Activated CD4-positive, alpha-beta memory T cell treated with anti-CD3 and anti-CD28 coated beads for 36 hours (primary cell): ENCODE measurements at places on chromosomes 6 and 20. TPM values are rescaled to one million over a fixed set of nuclear protein-coding genes. Genes with fewer than 3 reads are reported as not detected.

RAET1L gene
- not detected for total RNA-seq

DNA sequence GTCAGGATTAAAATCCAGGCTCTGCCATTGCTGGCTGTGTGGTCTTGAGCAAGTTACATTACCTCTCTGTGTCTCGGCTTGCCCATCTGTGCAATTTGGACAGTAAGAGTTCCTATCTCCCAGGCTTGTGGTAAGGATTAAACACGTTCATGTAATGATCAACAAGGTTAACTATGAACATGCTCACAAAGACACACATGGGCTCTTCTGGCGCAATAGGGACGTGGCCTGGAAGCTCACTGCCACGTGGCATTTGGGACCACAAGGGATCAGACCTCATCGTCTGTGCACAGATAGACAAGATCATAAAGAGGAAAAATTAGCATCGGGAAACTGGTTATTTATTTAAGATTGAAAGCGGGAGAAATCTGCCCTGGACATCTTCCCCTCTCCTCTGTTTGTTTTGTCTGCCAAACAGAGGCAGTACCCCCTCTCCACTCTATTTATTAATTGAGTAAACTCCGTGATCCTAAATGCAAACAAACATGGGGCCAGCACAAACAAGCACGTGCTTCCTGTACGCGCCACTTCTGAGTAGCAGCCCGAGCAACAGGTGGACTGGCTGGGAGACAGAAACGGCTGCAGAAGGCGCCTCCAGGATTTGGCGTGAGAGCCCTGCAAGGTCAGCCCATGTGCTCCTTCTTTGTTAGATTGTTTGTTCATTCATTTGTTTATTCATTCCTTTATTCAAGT lies 95.0 kb downstream of the CDH26 start:
- no peaks in the 10 kb centered on the region for H3K36me3 ChIP-seq
- no peak for DNase-seq

DNA sequence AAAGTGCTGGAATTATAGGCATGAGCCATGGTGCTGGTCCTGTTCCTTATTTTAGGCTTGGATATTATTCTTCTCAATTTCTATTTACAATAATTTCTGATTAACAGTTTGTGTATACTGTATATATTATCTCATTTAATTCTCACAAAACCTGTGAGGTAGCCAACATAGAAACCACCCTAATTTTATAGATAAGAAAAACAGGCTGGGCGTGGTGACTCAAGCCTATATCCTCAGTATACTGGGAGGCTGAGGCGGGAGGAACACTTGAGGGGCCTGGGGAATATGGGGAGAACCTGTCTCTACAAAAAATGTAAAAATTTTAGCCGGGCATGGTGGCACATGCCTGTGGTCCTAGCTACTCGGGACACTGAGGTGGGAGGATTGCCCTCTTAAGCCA lies 3.8 kb upstream of the AFG1L start:
- no peak overlapping the region for H3K27ac ChIP-seq
- peaks cover 12% of the 10 kb centered on the region for H3K4me1 ChIP-seq
- no peak for DNase-seq
- H3K4me3 ChIP-seq = no peak overlapping the region

- no peaks in the 10 kb centered on the region for H3K4me1 ChIP-seq
- DNase-seq = no peak
- H3K27ac ChIP-seq = no peak overlapping the region
- H3K27me3 ChIP-seq = peaks cover 18% of the 10 kb centered on the region
- H3K36me3 ChIP-seq = no peaks in the 10 kb centered on the region
Observed at GRCh38 chr6:12608016-12608860, 108.3 kb upstream of the PHACTR1 start.

- H3K4me3 ChIP-seq = no peak overlapping the region
- H3K4me1 ChIP-seq = no peaks in the 10 kb centered on the region
- H3K27ac ChIP-seq = no peak overlapping the region
- peaks cover 12% of the 10 kb centered on the region for H3K27me3 ChIP-seq
Observed at GRCh38 chr6:167291623-167292300, 647 bp downstream of the UNC93A start.

DNA sequence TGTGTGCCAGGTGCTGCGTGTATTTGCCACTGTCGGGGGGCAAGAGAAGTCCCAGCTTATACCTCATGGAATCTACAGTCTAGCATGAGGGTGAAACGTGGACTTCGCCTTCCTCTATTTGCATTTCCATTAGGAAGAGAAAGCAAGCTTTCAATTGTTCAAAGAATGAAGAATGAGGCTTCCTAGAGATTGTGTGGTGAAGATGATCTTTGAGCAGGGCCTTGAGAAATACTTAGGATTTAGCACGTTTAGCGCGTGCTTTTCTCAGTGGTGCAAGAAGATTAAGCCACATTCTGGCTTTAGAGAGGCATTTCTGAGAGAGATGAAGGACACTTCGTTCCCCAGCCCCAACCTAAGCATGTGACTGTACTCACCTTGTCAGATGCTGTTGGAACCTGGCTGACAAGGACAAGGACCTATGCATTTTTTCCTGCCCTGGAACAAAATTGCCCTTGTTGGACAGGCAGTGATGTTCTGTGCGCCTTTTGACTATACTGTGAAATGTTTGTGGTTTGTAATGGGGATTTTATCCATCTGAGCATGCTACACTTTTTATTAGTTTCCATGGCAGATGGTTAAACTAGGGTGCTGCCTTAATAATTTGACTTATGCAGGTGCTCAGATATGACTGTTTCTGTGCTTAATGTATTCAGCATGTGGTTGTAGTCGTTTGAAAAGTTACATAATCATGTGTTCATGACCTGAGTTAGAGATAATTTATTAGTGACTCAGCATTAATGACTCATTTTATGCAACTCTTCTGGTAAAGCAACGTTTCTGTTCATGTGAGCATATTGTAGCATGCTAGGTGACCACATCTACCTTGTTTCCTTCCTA lies 10.7 kb downstream of the TULP4 start:
- H3K4me1 ChIP-seq = peaks cover 49% of the 10 kb centered on the region
- H3K27me3 ChIP-seq = no peaks in the 10 kb centered on the region
- H3K4me3 ChIP-seq = no peak overlapping the region
- no peak for DNase-seq
- H3K36me3 ChIP-seq = peaks cover 3% of the 10 kb centered on the region

DNA sequence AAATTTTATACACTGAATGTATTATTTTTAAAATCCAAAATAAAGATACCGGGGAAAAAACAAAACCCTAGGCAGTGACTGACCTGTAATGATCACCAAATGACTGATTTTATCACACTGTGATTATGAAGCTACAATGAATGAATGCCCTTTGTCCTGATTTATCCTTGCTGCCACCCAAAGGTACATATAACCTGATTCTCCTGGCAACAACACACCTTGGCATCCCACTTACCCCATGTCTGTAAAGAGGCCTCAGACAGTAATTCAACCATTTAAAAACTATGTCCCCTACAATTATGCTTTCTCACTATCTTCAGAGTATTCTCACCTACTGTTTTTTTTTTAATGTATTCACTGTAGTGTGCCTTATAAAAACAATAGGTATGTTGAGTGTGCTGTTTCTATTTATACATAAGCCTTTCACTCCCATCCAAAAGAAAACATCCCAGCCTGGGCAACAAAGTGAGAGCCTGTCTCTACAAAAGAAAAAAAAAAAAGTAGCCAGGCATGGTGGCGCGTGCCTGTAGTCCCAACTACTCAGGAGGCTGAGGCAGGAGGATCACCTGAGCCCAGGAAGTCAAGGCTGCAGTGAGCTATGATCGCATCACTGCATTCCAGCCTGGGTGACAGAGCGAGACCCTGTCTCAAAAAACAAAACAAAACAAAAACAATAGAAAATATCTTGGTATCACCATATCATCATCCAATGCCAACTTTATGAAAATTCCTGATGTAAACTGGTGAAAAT lies 21.7 kb downstream of the B4GALT5 start:
- no peak overlapping the region for H3K4me3 ChIP-seq
- H3K36me3 ChIP-seq = no peaks in the 10 kb centered on the region
- no peaks in the 10 kb centered on the region for H3K27me3 ChIP-seq
- DNase-seq = no peak
- H3K4me1 ChIP-seq = peaks cover 30% of the 10 kb centered on the region
- H3K27ac ChIP-seq = no peak overlapping the region

DNA sequence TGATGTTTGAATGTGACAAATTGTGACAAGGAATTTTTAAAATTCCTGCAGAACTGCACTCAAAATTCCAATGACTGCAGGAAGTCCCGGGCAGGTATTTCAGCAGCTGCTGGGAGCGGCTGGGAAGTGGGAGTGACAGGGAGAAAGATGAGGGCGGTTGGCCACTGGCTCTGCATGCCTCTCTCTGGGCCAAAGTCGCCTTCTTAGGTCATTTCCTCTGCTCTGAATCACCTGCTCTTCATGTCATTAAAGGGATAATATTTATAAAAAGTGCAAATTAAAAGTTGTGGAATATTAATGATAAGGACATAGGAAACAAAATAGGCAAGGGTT lies 43.9 kb downstream of the RAMACL start:
- no peak for DNase-seq
- peak overlapping the region; percentile 21 for H3K27ac ChIP-seq
- peaks cover 29% of the 10 kb centered on the region for H3K4me1 ChIP-seq
- H3K4me3 ChIP-seq = no peak overlapping the region
- H3K36me3 ChIP-seq = no peaks in the 10 kb centered on the region

SLCO4A1 gene
- 30.7 TPM for total RNA-seq

GRCh38 chr6:163892824-163893561 lies 478.5 kb downstream of the QKI start:
- DNase-seq = no peak
- H3K27ac ChIP-seq = no peak overlapping the region
- no peaks in the 10 kb centered on the region for H3K36me3 ChIP-seq
- H3K4me3 ChIP-seq = no peak overlapping the region

GRCh38 chr20:24449026-24449720 lies 20.3 kb upstream of the SYNDIG1 start:
- H3K4me1 ChIP-seq = peaks cover 4% of the 10 kb centered on the region
- H3K27me3 ChIP-seq = peaks cover 3% of the 10 kb centered on the region
- DNase-seq = no peak
- H3K36me3 ChIP-seq = no peaks in the 10 kb centered on the region
- no peak overlapping the region for H3K27ac ChIP-seq
- no peak overlapping the region for H3K4me3 ChIP-seq

DNA sequence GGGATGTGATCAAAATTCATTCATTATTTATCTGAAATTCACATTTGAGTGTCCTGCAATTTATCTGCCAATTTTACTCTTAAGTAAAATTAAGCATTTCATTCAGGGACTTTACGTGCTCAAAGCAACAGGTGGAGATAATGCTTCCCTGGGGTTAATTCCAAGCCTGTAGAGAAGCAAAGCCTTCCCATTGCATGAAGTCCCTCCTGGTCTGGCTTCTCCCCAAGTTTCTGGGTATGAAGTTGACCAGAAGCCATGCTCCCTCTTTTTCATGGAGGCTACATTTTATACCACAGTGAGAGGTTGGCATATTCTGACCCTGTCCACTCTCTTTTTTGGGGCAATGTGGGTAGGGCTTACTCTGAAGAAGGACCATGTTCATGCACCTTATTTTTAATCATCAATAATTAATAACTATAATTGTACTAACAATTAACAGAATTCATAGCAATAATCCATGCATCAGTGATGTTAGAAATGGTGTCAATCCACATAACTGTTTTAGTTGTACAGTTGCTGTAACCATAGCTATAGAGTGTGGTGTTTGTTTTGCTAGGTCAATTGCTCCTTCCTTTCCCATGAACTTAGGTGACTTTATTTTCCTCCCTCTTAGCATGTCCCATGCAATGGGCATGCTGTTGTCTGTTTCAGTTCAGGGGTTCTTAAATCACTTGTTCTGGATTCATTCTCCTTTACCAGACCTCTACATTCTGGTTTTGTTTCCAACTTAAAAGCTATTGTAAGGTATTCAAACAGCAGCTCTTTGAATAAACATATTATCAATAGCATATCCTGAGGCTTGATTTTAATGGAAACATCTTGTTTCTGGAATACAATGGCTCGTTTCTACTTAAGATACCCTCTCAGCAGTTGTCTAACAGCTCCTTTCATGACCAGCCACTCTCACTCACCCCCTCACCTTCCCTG lies 1.5 kb downstream of the LAMA4 start:
- H3K4me1 ChIP-seq = peaks cover 12% of the 10 kb centered on the region
- no peaks in the 10 kb centered on the region for H3K36me3 ChIP-seq
- peaks cover 36% of the 10 kb centered on the region for H3K27me3 ChIP-seq
- no peak for DNase-seq

GRCh38 chr20:24970754-24971153 lies 21.7 kb downstream of the CST7 start:
- no peak overlapping the region for H3K4me3 ChIP-seq
- no peaks in the 10 kb centered on the region for H3K4me1 ChIP-seq
- H3K27ac ChIP-seq = no peak overlapping the region
- DNase-seq = no peak
- H3K27me3 ChIP-seq = no peaks in the 10 kb centered on the region

RAET1E gene
- total RNA-seq = not detected

GRCh38 chr20:53755733-53756531 lies 162.3 kb upstream of the ZNF217 start:
- peaks cover 46% of the 10 kb centered on the region for H3K4me1 ChIP-seq
- DNase-seq = no peak
- H3K4me3 ChIP-seq = no peak overlapping the region
- no peaks in the 10 kb centered on the region for H3K36me3 ChIP-seq
- H3K27me3 ChIP-seq = no peaks in the 10 kb centered on the region
- peak overlapping the region; percentile 5 for H3K27ac ChIP-seq

- H3K27me3 ChIP-seq = no peaks in the 10 kb centered on the region
- DNase-seq = peak; percentile 22
- no peak overlapping the region for H3K27ac ChIP-seq
- peaks cover 13% of the 10 kb centered on the region for H3K4me1 ChIP-seq
- H3K4me3 ChIP-seq = no peak overlapping the region
Observed at GRCh38 chr6:157527471-157527907, 146.5 kb downstream of the ZDHHC14 start.

MUCL3 gene
- total RNA-seq = not detected

MYLK2 gene
- 0.27 TPM for total RNA-seq

DNA sequence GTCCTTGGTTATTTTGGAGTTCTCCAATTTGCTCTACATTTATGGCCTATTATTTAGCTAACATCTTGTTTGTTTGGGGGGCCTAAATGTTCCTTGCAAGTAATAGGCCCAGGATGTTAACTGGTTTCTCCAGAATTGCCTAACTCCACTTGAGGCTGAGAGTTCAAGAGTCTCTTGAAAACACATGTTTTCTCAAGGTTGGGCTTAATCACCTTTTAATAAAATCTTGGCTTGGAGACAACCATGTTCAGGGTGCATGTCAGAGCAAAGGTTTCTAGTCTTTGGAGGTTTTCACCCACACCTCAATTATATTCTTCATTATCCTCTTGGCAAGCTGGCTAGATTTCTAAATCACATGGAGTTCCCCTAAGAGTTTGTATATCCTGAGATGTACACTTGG lies 54.2 kb downstream of the KLHL31 start:
- DNase-seq = no peak
- peaks cover 5% of the 10 kb centered on the region for H3K4me1 ChIP-seq
- no peak overlapping the region for H3K4me3 ChIP-seq

DNA sequence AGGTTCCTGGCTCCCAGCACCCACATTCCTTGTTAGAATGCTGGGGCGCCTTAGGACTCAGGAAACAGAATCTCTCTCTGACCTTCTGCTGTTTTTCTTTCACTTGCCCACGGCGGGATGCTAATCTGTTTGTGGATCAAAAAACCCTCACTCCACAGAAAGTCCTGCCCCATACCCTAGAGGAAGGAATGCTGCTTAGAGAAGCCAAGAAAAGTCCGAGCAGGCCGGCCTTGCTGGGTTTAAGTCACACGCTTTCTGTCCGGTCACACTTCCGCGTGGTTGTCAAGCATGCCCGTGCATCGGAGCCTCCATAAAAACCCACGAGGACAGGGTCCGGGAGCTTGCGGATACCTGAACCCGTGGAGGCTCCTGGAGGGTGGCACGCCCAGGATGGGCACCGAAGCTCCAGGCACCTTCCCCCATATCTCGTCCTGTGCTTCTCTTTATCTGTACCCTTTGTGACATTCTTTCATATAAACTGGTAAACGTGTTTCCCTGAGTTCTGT lies 223.1 kb downstream of the NRN1 start:
- H3K36me3 ChIP-seq = no peaks in the 10 kb centered on the region
- no peaks in the 10 kb centered on the region for H3K27me3 ChIP-seq
- H3K4me1 ChIP-seq = peaks cover 2% of the 10 kb centered on the region

POU5F1 gene
- 0.52 TPM for total RNA-seq
